ENCODE measurements at places on chromosomes 6 and 20.
A peak's percentile ranks its signal among the peaks of the same experiment; 100 is the strongest.

DNA sequence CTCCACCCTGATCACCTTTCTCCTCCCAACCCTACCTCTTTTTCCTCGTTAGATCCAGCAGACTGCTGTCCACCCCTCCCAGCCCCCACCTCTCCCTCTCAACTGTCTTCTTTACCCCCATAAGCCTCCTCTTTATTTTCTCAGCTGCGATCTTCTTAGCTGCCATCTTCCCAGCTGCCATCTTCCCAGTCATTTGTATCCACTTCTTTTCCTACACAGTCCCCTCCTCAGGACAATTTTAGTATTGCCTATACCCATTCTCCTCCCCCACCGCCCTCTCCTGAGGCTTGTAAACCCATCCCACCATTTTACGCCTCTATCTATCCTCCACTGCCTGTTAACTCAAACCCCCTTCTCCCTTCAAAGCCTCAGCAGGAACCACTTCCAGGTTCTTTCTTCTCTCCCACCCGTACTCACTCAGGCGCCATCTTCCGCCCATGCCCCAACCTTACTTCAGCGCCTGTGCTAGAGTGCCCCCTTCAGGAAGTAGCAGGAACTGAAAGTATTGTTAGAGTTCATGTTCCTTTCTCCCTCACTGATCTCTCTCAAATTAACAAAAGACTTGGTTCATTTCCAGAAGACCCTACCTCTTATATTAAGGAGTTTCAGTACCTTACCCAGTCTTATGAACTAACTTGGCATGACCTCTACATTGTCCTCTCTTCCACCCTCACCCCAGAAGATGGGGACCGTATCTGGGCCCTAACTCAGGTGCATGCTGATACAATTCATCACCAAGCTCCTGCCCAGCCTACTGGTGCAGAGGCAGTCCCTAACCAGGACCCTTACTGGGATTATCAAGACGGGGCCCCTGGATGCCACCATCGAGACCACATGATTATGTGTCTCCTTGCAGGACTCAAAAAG, 236.0 kb downstream of the ADGRG6 start:
- ATAC-seq = no peak

- ATAC-seq = peak; percentile 82
These were observed 8.0 kb downstream of the REPS1 start for GRCh38 chr6:138979813-138980668.

DNA sequence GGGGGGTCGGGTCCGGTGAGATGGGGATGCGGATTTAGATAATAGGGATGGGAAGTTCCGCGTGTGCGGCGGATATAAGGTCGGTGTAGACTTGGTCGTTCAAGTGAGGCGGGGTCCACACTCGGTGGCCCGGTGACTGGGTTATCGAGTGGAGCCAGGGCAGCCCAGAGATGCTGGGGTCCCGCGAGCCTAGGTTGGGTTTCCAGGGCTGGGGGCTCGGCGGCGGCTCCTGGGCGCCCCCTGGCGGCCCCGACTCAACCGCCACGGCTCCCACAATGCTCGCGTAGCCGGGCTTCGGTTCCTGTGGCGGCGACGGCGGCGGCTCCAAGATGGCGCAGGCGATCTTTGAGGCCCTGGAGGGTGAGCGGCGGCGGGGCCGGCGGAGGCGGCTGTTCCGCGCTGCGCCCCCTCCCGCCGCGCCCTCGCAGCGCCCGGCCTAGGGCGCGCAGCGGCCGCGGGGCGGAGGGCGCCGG, at the start of gene ZNF341:
ZNF341 (plus strand) TSS at position 304 of the 473 bp plus-strand sequence; CDS start at position 330, 26 bp downstream.
- peak; percentile 91 for ATAC-seq

DNA sequence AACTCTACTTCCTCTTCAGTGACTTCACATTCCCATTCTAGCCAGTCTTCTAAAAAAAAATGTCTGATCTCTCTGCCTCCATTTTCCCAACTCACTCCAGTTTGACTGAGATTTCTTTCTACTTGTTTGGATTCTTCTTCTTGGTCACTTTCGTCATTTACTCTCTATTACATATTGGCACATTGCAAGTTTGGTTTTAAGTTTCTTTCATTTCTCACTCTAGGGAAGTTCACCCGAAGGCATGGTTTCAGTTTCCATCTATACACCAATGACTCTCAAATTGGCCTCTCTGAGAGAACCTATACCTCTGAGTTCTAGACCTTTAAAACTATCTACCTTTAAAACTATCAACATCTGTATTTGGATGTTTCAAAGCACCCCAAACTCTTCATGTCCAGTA, 51.3 kb downstream of the CD109 start:
- peak; percentile 87 for ATAC-seq

GRCh38 chr20:16491294-16491905, 81.8 kb downstream of the KIF16B start:
- peak; percentile 92 for ATAC-seq

GRCh38 chr6:25652007-25652515, at the start of gene SCGN:
Gene SCGN (plus strand): TSS chr6:25652215. CDS start chr6:25652404, 189 bp downstream.
- ATAC-seq = no peak

Data from stimulated activated memory B cell treated with anti-CD40 and anti-IgM and Interleukin-4, amounts not matched to agents 10 μg/mL and 1 μg/mL and 100 μg/mL, for 72 hours (primary cell).